ENCODE measurements at places on chromosomes 16 and 17.

- H3K4me1 ChIP-seq = peaks cover 12% of the 10 kb centered on the region
- H3K27me3 ChIP-seq = no peaks in the 10 kb centered on the region
- no peak for DNase-seq
- no peaks in the 10 kb centered on the region for H3K36me3 ChIP-seq
- no peak overlapping the region for H3K27ac ChIP-seq
- no peak overlapping the region for H3K4me3 ChIP-seq
Observed at GRCh38 chr16:11613381-11614303, 26.9 kb upstream of the LITAF start.

DNA sequence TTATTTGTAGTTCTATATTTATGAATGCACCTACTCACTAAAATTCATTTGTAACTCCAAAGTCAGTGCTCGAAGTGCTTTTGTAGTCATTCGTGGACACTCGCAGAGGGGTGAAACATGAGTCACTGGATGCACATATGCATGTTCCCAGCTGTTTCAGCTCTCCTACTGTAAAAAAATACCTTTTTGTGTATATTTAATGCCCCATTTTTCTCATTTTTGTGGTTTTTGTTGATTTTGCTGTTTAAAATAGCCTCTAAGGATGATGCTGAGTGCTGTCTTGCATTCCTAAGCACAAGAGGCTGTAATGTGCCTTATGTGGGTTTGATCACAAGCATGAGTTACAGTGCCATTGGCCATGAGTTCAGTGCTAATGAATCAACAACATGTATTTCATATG lies 30.6 kb downstream of the CENPV start:
- H3K27ac ChIP-seq = no peak overlapping the region
- no peaks in the 10 kb centered on the region for H3K4me1 ChIP-seq
- DNase-seq = no peak
- H3K36me3 ChIP-seq = peaks cover 11% of the 10 kb centered on the region
- no peak overlapping the region for H3K4me3 ChIP-seq

DNA sequence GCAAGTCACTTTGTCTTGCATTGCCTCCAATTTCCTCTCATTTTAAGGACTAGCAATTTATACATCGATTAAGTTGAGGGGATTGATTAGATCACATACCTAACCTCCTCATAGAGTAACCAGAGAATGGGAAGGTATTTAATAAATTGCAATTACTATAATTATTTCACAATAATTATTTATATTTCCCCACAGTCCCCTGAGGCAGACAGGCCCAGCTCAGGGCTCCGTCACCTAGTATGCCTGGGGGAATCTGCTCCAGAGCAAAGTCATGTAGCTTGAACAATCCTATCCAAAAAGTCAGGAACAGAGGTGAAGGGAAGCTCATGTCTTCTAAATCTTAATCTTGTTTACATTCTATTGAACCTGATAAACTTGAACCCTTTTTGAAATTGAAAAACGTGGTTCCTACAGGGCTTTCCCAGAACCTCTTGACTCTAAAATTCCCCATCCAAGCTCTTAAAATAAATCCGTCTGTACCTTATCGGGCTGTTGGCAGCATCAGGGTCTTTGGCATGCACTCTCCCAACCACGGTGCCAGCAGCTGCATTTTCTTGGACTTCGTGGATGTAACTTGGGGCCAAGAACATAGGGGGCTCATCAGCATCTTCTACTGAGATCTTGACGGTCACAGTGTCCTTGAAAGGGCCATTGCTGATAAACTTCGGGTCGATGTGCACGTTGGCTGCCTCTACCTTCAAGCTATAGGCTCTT lies 140.1 kb downstream of the CDH11 start:
- H3K27me3 ChIP-seq = no peaks in the 10 kb centered on the region
- H3K4me3 ChIP-seq = no peak overlapping the region

DNA sequence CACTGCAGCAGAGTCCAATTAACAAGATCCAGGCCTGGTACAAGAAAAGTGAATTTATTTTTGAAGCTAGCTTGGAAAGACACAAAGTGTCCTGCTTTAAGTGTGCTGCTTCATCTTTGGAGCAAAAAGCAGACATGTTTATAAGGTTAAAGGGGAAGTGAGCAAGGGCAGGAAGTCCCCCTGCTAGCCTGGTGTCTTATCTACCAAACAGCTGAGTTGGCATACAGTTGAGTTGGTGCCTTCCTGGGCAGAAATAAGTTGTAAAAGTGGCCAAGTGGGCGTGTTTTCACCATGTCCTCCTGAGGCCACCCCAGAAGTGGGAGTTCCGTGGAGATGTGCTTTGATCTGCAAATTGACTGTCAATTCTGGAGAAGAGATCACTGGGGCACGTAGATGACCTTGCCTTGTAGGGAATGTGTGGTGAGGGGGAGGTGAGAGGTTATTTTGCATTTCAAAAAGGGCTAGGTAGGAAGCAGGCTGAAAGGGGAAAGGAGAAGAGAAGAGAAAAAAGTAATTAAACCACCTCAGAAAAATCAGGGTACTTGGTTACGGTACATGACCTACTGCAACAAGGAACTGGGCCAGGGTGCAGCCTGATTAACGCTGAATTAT lies 38.3 kb upstream of the HSBP1 start:
- no peaks in the 10 kb centered on the region for H3K4me1 ChIP-seq
- H3K36me3 ChIP-seq = no peaks in the 10 kb centered on the region
- no peak overlapping the region for H3K27ac ChIP-seq
- no peak for DNase-seq
- H3K4me3 ChIP-seq = no peak overlapping the region
- peaks cover 3% of the 10 kb centered on the region for H3K27me3 ChIP-seq

- H3K4me3 ChIP-seq = no peak overlapping the region
- no peak overlapping the region for H3K27ac ChIP-seq
- H3K36me3 ChIP-seq = no peaks in the 10 kb centered on the region
- H3K4me1 ChIP-seq = no peaks in the 10 kb centered on the region
- DNase-seq = no peak
Observed at GRCh38 chr16:24282141-24282540, 26.0 kb downstream of the CACNG3 start.

DNA sequence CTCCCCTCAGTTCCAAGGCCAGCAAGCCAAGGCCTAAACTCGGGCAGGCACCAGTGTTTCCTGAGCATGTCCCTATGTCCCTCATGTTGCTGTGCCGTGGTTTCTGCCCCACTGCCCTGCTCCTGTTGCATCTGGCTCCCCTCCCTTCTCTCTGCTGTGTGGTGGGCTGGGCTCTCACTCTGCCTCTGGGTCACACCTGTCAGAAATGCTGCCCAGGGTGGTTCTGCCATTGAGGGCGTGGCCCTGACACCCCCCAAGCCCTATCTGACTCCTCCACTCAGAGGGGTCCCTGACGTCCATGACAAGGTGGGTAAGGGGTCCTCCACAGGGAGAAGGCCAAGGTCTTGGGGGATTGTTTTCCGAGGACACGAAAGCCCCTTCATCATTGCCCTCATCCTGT lies 9.2 kb upstream of the ITGA3 start:
- no peak for DNase-seq
- no peaks in the 10 kb centered on the region for H3K4me1 ChIP-seq
- H3K4me3 ChIP-seq = no peak overlapping the region

GRCh38 chr17:34547453-34548063 lies 31.8 kb upstream of the TMEM132E start:
- no peaks in the 10 kb centered on the region for H3K4me1 ChIP-seq
- DNase-seq = no peak
- H3K36me3 ChIP-seq = no peaks in the 10 kb centered on the region
- H3K27ac ChIP-seq = no peak overlapping the region
- H3K27me3 ChIP-seq = peaks cover 4% of the 10 kb centered on the region

GRCh38 chr17:75488693-75489510 lies 26.4 kb downstream of the CASKIN2 start:
- H3K27me3 ChIP-seq = no peaks in the 10 kb centered on the region
- H3K4me3 ChIP-seq = no peak overlapping the region
- peaks cover 17% of the 10 kb centered on the region for H3K4me1 ChIP-seq
- no peak overlapping the region for H3K27ac ChIP-seq
- peaks cover 19% of the 10 kb centered on the region for H3K36me3 ChIP-seq
- no peak for DNase-seq

GRCh38 chr17:33561569-33562334 lies 268.7 kb upstream of the ASIC2 start:
- H3K27me3 ChIP-seq = no peaks in the 10 kb centered on the region
- no peak overlapping the region for H3K4me3 ChIP-seq
- H3K4me1 ChIP-seq = no peaks in the 10 kb centered on the region
- H3K27ac ChIP-seq = no peak overlapping the region
- no peak for DNase-seq

DNA sequence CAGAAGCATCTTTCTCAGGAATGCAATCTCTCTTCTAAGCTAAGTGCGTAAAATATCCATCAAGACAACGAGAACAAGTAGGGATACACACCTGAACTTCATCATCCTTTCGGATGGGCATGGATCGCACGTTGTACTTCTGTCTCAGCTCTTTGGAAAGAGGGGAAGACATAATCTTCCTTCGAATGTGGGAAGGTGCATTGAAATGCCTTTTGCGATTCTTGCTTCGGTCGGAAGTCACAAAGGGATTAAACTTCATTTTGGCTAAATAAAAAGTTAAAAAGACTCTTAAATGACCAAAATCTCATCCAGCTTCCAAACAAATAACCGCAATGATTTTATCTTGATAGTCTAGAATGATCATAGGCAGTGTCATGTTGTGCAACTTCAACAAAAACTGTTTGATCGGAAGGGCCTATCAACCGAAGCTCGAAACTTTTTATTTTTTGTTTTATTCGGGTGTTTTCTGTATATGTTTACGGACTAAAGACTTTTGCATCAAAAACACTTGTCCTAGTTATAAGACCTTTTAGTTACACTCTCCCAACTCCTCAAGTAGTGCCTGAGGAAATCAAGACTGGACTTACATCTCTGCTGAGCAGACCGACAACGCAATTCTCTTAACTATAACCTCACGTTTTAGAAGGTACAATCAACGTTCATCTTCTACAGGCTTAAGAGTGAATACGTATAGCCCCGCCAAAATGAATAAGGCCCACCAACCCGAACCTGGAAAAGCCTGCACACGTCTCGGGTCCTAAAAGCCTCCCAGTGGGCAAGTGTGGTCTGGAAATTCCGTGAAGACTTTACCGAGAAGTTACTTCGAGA lies 727 bp downstream of the RPL26 start:
- peaks cover 36% of the 10 kb centered on the region for H3K4me1 ChIP-seq
- no peak for DNase-seq
- H3K27ac ChIP-seq = peak overlapping the region; percentile 78
- H3K4me3 ChIP-seq = peak overlapping the region; percentile 91

- H3K4me3 ChIP-seq = no peak overlapping the region
- no peaks in the 10 kb centered on the region for H3K4me1 ChIP-seq
- no peak overlapping the region for H3K27ac ChIP-seq
- H3K36me3 ChIP-seq = no peaks in the 10 kb centered on the region
- no peak for DNase-seq
- peaks cover 3% of the 10 kb centered on the region for H3K27me3 ChIP-seq
Observed at GRCh38 chr16:25812215-25812614, 120.5 kb downstream of the HS3ST4 start.

GRCh38 chr17:39772987-39773934 lies 35.5 kb downstream of the GRB7 start:
- peaks cover 74% of the 10 kb centered on the region for H3K4me1 ChIP-seq
- DNase-seq = no peak
- peak overlapping the region; percentile 86 for H3K27ac ChIP-seq
- H3K4me3 ChIP-seq = peak overlapping the region; percentile 93

DNA sequence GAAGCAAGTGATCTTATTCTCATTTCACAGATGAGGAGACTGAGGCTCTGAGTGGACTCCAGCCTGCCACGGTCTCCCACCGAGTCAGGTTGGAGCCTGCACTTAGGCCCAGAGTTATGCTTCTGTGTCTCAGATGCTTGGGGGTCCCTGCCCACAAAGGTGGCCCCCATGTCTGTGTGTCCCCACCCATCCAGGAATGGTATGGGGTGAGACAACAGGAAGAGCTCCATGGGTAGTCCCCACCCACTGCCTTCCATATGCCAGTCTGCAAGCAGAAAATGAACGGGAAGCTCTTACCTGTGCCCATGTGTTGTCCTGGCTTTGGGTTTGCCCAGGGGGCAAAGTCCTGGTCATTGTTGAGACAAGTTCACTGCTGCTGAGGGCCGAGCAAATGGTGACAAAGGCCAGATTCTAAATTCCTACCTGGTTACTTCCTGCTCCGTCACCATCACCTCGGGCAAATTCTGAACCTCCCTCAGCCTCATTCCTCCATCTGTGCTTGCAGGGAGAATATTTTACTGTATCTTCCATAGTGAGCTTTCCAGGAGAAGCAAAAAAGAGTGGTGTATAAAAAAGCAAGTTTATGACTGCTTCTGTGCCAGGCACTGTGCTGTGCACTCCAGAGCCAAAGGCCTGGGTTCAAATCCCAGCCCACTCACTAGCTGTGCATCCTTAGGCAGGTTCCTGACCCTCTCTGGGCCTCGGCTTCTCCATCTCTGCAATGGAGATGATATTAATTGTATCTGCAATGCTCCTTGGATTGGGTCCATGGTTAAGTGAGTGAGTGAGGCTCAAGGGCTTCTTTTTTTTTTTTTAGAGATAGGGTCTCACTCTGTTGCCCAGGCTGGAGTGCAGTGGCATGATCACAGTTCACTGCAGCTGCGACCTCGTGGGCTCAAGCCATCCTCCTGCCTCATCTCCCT lies 9.3 kb downstream of the IL4R start:
- H3K4me3 ChIP-seq = peak overlapping the region; percentile 13
- DNase-seq = no peak
- H3K36me3 ChIP-seq = peaks cover 3% of the 10 kb centered on the region
- H3K27me3 ChIP-seq = no peaks in the 10 kb centered on the region
- H3K27ac ChIP-seq = no peak overlapping the region

DNA sequence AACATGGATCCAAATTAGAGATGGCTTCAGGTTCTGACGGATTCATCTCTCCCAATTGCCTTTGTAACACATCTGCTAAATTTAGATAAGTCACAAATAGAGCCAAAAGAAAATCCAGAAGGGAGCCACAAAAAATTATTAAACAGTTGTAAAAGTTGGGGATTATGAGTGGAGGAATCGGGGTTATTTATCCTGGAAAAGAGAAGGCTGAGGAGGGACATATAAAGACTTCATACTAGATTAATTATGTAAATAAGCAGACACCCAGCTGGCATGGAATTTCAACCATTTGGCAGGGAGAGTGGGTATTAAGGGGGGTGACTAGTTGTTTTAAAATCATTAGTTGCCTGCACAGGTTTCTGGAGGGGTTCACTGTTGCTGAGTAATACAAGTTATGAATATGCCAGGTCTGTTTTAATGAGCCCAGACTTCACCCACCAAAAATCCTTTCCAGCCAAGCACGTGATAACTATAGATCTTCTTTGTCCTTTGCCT lies 89.6 kb downstream of the CDH13 start:
- no peaks in the 10 kb centered on the region for H3K4me1 ChIP-seq
- no peak overlapping the region for H3K4me3 ChIP-seq
- no peak overlapping the region for H3K27ac ChIP-seq
- DNase-seq = no peak
- no peaks in the 10 kb centered on the region for H3K36me3 ChIP-seq

DNA sequence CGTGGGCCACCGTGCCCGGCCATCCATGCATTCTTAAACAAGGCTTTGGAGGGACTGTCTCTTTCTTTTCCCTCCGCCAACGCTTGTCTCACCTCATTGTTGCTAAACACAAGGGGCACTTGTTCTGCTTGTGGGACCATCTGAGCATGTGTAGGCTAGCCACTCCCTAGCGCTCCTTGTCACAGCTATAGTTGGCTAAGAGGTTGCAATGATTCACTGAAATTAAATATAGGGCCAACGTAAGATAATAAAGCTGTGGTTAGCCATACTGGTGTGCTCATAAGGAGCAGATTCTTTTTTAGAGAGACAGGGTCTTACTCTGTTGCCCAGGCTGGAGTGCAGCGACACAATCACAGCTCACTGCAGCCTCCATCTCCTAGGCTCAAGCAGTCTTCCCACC lies 41.2 kb downstream of the KIAA0513 start:
- H3K27ac ChIP-seq = no peak overlapping the region
- DNase-seq = no peak
- H3K4me1 ChIP-seq = no peaks in the 10 kb centered on the region
- H3K27me3 ChIP-seq = no peaks in the 10 kb centered on the region
- H3K4me3 ChIP-seq = no peak overlapping the region
- H3K36me3 ChIP-seq = peaks cover 5% of the 10 kb centered on the region

Data from CD4-positive, CD25-positive, alpha-beta regulatory T cell (primary cell).